ENCODE measurements at places on chromosomes 13 and 19.

- no peak for DNase-seq
These were observed 47.8 kb upstream of the C13orf46 start for GRCh38 chr13:114021464-114022308.

- DNase-seq, result no peak
These were observed 34.0 kb downstream of the TPT1 start for GRCh38 chr13:45306966-45307365.

- DNase-seq, result no peak
These were observed 25.5 kb upstream of the LATS2 start for GRCh38 chr13:21086929-21087328.

DNA sequence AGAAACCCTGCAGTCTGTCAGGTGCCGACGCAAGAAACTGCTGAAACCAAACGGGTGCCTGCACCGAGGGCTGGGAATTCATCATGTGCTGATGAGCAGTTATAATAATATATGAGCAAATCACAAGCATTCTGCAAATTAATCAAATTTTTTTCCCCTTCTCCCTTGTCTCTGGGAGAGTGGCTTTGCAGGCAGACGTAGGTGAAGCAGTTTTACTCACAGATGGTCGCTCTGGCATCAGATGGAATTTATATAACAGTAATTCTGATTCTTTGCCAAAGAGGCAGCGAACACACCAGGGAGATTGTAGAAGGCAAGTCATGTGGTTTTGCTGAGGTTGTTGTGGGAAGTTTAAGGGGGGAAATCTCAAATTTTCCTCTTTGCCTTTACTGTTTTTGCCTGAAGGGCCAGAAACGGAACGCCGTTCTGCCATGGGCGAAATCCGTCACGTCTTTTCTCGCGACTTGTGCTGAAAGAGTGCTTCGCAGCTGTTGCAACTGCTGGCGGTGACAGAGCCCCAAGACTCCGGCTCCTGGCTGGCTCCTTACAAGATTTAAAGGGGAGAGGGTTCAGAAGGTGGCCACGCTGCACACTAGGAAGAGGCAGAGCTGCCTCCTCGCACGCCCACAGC lies 320.1 kb downstream of the ZNF536 start:
- no peak for DNase-seq

- DNase-seq, result no peak
These were observed 49.3 kb upstream of the EEF1AKMT1 start for GRCh38 chr13:20823071-20823470.

DNA sequence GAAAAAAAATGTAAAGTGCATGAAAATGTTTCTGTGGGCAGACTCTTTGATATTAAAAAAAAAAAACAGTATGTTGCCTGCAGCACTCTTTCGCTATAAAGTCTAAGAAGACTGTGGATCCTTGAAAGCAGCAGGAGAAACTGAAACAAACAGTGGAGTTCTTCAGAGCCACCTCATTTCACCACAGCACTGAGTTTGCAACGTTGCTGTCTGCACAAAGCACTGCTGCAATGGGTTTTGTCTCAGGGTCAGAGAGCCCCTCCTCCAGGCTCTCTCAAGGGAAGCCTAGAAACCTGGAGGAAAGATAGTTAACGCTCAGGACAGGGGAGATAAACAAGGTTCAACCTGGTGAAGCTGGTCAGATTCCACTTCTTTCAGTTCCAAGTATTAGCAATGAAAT lies 248.7 kb downstream of the EFNB2 start:
- no peak for DNase-seq

DNA sequence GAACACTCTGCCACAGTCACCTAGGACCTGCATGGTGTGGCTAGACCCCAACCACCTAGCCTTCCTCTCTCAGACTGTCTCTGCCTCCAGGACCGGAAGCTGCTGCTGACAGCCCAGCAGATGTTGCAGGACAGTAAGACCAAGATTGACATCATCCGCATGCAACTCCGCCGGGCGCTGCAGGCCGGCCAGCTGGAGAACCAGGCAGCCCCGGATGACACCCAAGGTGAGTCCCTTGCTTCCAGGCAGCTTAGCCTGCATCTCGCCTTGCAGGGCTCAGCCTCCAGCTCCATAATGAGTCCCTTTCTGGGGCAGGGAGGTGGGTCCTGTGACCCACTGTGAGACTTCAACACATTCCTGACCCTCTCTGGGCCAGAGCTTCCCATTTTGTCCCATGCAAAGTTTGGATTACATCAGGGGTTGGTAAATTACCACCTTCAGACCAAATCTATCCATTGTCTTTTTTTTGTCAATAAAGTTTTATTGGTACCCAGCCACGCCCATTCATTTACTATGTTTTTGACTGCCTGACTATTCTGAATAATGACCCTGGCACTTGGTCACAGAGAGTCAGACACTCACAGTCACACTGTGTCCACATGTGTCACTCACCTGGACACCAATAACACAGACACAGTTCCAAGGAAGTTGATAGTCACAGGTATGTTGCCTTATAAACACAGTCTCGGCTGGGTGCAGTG lies 13.4 kb downstream of the PKN1 start:
- DNase-seq, result no peak

GRCh38 chr19:41479757-41480191 lies 36.8 kb downstream of the ERICH4 start:
- DNase-seq, result peak; percentile 82

Data from NB4 (cell line).